ENCODE measurements at places on chromosomes 13 and 19.

GRCh38 chr19:12111176-12111575 is 29.0 kb downstream of the ZNF20 start:
- DNase-seq = no peak

DNA sequence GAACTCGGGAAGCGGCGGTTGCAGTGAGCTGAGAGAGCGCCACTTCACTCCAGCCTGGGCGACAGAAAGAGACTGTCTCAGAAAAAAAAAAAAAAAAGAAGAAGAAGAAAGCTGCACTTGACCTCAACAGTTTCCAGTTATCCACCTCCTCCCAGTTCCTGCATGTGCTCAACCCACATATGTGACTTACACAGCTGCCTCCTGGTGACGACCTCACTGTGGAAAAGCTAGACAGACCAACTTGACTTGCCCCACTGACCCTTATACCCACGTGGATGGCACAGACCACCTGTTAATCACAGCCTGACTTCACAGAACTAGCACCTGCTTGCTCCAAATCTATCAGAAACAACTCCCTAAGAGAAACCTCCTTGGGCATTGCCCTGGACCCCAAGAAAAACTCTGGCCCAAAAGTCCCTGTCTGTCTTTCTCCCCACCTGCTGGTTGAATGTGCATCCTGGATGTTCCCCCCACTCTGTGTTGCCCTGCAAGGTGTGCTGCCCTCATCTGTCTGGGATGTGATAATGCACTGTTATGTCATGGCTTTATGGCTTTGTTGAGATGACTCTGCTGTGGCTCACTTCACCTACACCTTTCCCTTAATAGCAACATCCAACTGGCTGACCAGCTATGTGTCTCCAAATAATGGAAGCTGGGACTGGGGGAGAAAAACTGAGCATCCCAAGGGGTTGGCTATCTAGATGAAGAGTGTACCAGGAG is 2.8 kb downstream of the ZNF20 start:
- no peak for DNase-seq

DNA sequence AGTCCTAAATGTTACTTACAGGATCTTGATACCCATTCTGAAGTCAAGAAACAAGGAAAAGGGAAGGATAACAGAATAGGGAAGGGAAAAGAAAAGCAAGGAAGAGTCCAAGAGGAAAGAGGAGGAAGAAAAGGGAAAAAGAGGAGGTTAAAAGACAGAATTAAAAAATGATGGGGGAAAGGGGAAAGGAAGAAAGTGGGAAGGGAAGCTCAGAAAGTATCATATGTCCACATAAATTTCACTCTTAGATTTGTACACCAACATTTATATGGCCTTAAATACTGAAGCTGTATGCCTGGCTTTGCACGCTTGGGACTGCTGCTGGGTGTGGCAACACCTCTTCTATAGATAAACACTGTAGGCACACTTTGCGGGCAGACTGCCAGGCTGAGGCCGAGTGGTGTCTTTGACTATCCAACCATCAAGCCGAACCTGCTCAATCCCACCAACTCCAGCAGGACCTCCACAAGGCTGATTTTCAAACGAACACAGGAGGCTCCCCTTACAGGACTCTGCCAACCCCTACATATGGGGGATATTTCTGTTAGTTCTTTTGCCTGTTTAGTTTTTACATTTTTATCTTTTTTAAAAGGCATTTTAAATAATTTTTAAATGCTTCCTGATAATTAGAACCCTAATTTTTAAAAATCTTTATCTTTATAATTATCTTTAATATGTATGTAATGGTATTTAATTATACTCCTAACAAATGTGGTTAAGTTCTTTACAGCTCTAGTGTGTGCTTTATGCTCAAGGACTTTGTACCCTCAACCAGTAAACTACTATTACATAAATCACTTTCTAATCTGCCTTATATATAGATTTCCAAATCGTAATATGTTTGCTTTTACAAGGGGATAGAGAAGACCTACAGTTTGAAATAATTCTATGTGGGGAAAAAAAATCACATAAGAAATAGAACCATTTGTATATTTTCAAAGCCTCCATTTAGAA is 154.2 kb downstream of the DIAPH3 start:
- no peak for DNase-seq

GRCh38 chr13:42794577-42795275 is 13.3 kb downstream of the FAM216B start:
- DNase-seq = no peak

- no peak for DNase-seq
Observed at GRCh38 chr19:2385053-2385721, 25.1 kb downstream of the TMPRSS9 start.

- no peak for DNase-seq
Observed at GRCh38 chr19:29622166-29623070, 16.3 kb downstream of the POP4 start.

GRCh38 chr13:25065974-25066770 is 29.8 kb upstream of the PABPC3 start:
- no peak for DNase-seq

DNA sequence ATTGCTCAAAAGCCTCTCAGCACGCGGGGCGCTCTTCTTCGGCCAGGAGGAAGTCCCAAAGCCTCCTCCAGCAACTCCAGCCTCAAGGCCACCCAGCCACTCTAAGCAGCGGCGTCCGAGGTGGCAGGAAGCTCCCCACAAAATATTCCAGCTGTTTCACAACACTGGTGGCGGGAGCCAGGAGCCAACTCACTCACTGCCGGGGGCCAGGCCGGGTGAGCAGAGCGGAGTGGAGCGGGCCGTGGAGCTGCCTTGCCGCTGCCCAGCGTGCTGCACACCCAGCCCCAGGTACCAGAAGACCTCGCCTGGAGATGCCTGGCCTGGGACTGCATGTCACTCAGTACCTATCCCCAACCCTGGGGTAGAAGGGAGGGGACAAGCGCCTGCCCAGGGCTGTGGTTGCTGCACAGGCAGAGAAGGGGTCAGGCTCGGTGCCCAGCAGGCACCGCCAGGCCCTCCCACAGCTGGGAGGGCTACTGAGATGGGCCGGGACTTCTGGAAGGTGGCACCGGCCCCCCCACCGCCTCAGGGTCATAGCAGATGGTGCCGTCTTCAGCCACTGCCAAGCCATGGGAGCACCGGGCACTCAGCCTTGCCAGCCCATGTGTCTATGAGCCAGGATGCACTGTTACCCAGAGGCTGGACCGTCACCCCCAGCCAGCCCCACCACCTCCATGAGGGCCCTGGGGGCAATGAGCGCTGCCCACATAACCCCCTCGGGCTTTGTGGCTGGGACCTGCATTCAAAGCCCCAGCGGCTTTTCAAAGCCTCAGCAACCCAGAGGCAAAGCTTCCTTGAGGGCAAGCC is 59.2 kb downstream of the MLLT1 start:
- no peak for DNase-seq

DNA sequence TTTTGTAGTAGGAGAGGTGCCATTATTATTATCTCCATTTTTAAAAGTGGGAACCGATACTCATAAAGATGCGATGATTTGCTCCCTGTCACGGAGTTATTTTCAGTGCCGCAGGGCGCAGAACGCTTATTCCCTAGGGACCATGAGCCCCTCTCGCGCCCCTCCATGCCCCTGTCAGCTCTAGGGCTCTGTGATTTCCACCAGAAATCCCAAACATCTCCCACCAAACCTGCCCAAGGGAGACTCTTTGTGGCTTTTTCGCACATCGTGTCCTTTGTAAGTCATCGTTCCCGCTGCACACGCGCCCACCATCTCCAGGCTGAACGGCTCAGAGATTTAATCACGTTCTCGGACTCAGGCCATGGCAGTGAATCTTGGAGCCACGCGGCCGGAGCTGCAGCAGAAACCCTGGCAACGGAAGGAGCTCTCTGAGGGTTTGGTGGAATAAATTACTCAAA is 105.1 kb downstream of the DNAJC15 start:
- no peak for DNase-seq

GRCh38 chr13:48159401-48159800 is 64.5 kb upstream of the MED4 start:
- DNase-seq = no peak

DNA sequence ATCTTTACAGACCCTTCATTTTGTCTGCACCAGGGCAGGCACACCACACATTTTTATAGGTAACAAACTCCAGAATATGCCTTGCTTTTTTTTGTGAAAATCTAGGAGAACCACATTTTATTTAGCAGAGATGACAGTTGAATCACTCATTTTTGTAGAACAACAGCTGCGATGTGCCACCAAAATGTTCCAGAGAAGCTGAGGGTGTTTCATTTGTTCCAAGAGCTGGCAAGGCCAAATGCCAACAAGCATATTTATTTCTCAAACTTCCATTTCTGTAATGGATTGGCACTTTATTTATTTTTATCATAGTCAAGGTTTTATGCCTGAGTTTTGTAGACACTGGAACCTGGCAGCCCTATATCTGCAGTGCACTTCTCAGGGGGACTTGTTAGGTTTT is 10.4 kb downstream of the OLFM4 start:
- no peak for DNase-seq

- no peak for DNase-seq
Observed at GRCh38 chr19:1402411-1403070, 1.2 kb upstream of the GAMT start.
